ENCODE measurements at places on chromosomes 3 and 15. TPM values are rescaled to one million over a fixed set of nuclear protein-coding genes. Genes with fewer than 3 reads are reported as not detected.
A peak's percentile ranks its signal among the peaks of the same experiment; 100 is the strongest.

The SPRED1 gene
- total RNA-seq: 74.8 TPM

The CYP19A1 gene
- 6.8 TPM for total RNA-seq

The FSD2 gene
- total RNA-seq: not detected

The GPR156 gene
- total RNA-seq: 0.79 TPM

The PAK6 gene
- total RNA-seq: 0.72 TPM

The NUP210 gene
- total RNA-seq: 3.2 TPM

GRCh38 chr15:27746401-27746955 lies 352.6 kb downstream of the OCA2 start:
- DNase-seq: no peak

DNA sequence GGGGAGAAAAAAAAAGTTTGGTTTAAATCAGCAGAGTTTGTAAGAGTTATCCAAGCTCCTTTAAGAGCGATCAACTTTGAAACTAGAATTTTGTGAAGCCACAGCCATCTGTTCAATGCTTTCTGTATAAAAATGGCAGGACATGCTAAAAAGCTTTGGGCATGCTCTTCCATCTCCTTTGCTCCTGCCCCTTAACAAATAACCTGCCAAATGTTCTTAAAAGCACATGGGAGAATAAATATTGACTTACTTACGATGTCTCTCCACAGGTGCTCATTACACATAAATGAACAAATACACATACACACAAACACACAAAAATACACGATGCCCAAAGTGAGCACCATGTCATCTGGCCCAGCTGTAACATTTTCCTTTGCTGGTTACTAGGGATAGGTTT lies 211.8 kb upstream of the DPH6 start:
- DNase-seq: no peak

DNA sequence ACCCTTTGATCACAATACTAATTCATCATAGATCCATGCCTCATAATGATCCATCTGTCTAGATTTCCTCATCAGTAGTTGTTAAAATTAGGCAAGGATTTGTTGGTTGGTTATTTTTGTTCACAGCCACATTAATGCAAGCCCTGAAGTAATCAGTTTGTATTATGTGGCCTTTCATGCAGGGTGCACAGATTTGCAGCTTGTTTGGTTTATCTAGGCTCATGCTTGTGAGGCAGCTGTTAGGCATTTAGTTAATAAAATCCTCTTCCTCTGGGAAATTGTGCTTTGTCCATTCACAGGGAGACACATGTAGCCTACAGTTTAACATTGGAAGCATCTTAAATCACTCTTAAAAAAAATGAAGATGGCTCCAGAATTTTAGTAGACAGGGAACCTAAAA lies 162.8 kb upstream of the ZNF385D start:
- DNase-seq: no peak

- no peak for DNase-seq
Measured at GRCh38 chr3:148023994-148024393, 614.8 kb downstream of the ZIC1 start.

GRCh38 chr3:99850608-99851007 lies 32.9 kb downstream of the CMSS1 start:
- no peak for DNase-seq

- DNase-seq: no peak
Measured at GRCh38 chr3:45984331-45985312, 11.0 kb downstream of the FYCO1 start.

GRCh38 chr15:70604666-70605315 lies 158.6 kb downstream of the UACA start:
- no peak for DNase-seq

DNA sequence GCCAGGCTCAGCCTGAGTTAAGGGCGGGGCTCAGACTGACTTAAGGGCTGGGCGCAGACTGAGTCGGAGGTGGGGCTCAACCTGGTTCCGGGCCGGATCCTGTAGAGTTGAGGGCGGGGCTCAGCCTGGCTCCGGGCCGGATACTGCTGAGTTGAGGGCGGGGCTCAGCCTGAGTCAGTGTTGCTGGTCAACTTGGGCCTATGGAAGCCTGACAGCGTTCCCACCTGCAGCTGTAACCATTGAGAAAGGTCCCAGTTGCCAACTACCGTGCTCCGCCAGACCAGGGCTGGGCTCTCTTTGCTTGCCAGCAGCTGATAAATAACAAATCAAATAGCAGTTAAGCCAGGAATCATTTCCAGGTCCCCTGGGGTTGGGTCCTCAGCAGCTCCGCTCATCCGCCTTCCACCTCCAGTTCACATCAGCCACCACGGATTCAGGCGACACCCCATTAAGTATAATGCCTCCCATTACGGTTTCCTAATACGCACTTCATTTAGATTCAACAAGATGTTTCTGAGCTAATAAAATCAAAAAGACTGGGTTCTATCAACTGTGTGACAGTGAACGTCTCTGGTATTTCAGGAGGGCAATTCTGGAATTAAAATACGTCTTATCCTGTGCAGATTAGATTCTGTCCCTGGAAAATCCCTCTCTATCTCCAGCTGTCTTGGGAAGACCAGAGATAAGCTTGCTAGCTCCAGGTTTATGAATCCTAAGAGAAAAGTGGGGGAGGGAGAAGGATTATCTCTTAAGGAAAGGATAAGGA lies 7.3 kb downstream of the GRIP2 start:
- DNase-seq: peak; percentile 34

- peak; percentile 12 for DNase-seq
Measured at GRCh38 chr15:70158309-70159000, 60.7 kb upstream of the TLE3 start.

DNA sequence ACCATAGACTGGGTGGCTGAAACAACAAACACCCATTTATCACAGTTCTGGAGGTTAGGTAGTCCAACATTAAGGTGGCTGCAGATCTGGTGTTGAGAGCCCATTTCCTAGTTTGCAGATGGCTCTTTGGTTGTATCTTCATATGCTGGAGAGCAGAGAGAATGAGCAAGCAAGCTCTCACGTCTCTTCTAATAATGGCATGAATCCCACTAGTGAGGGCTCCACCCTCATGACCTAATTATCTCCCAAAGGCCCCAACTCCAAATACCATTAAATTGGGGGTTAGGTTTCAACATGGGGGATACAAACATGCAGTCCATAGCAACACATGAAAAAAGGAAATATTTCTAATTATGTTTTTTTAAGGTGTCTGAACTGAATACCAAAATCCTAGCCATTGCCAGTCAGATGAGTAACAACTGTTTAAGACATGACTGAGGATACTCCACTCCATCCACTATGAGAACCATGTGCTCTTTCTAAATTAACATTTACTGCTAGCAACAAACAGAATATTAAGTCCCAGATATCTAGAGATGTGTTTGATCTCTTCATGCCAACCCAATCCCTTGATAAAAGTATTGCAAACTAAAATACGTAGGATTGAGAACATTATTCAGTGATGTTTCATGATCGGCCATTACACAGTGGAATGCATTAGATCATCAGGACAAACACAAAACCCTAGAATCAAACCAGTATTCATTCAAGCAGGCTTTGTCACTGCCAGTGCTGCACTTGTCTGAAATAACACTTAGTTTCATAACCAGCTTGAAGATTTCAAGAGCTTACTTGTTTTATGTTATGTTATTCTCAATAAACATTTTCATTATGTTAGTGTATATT lies 340.3 kb downstream of the SLC9A9 start:
- DNase-seq: no peak

- DNase-seq: no peak
Measured at GRCh38 chr3:193231201-193231600, 9.8 kb upstream of the PLAAT1 start.

GRCh38 chr3:58008141-58009025 lies at the start of gene FLNB:
Gene FLNB, plus strand, starts transcription at chr3:58008422. Its CDS starts 143 bp downstream, at chr3:58008565.
- DNase-seq: no peak
